ENCODE measurements at places on chromosomes 3 and 15. TPM values are rescaled to one million over a fixed set of nuclear protein-coding genes. Genes with fewer than 3 reads are reported as not detected.
A peak's percentile ranks its signal among the peaks of the same experiment; 100 is the strongest.

SAXO2 gene
- 1.1 TPM for total RNA-seq

CPN2 gene
- 0.21 TPM for total RNA-seq

DNA sequence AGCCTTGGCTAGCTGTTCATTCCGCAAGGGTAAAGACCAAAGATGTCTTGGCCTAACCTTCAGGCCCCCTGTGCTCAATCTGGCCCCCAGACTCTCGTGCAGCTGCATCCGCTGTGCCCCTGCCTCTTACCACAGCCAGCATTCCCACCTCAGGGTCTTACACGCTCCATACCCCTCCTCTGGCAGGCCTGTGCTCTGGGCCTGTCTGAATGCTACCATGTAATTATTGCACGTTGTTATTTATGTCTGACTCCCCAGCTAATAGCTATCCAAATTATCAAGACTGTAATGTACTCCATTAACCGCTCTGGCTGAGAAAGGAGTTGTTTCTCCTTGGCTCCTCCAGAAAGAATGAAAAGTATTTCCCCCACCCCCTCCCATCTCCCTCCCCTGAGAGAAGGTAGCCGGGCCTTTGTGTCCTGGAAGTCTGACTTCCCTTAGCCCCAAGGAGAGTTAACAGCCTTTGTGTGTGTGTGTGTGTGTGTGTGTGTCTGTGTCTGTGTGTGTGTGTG is 54.5 kb upstream of the UBE2E1 start:
- DNase-seq = peak; percentile 78

- DNase-seq = no peak
Observed at GRCh38 chr15:52193321-52193720, 2.1 kb upstream of the GNB5 start.

GOLGA6L10 gene
- total RNA-seq = 0.85 TPM

PLA2G4E gene
- total RNA-seq = not detected

DNA sequence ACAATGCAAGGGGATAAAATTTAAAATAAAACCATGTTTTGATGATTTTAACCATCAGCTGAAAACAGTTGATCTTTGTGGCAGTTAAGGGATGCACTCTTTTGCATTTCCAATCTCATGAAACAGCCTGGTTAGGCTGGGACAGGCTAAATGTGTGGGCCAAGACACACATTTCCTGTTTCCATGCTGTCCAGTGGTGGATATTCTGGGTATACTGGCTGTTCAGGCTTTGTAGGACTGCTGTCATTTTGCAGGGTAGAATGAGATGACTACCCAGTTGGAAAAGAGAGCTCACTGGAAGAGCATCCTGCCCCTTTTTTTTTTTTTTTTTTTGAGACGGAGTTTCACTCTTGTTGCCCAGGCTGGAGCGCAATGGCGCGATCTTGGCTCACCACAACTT is 42.0 kb upstream of the IP6K2 start:
- DNase-seq = no peak

- no peak for DNase-seq
Observed at GRCh38 chr3:5388091-5388490, 200.6 kb downstream of the EDEM1 start.

- DNase-seq = no peak
Observed at GRCh38 chr15:56053046-56053400, 59.6 kb upstream of the NEDD4 start.

HEMK1 gene
- total RNA-seq = 15.5 TPM

GRCh38 chr3:72426618-72427397 is 421.4 kb downstream of the SHQ1 start:
- DNase-seq = no peak

DNA sequence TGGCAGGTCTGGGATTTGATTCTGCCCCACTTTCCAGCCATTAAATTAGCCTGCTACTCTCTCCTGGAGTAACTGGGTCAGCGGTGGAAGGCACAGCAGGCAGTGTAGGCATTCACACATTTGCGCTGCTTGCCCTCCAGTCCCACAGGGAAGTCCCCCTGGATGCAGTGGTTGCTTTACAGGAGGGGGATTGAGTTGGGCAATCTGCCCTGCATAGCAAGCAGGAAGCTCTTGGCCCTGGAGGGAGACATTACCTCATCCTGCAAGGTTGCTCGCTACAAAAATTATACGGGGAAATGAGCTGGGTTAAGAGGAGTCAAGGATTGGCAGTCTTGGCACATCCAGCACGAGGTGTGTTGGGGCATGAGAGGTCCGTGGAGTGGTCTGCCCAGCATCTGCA is 14.8 kb downstream of the MCM2 start:
- no peak for DNase-seq

All from H7 (cell line).